Activated CD8-positive, alpha-beta memory T cell treated with anti-CD3 and anti-CD28 coated beads for 36 hours (primary cell): ENCODE measurements at places on chromosomes 11 and 22. TPM values are rescaled to one million over a fixed set of nuclear protein-coding genes. Genes with fewer than 3 reads are reported as not detected.

The BIK gene
- 4.4 TPM for total RNA-seq

The MIAT gene
- 16.9 TPM for total RNA-seq

The NLRP14 gene
- not detected for total RNA-seq

The TPBGL gene
- total RNA-seq = 0.13 TPM

The OR51F1 gene
- not detected for total RNA-seq

The CD82 gene
- 393 TPM for total RNA-seq

The UPK2 gene
- not detected for total RNA-seq
